ENCODE measurements at places on chromosomes 7 and 10. TPM values are rescaled to one million over a fixed set of nuclear protein-coding genes. Genes with fewer than 3 reads are reported as not detected.

DNA sequence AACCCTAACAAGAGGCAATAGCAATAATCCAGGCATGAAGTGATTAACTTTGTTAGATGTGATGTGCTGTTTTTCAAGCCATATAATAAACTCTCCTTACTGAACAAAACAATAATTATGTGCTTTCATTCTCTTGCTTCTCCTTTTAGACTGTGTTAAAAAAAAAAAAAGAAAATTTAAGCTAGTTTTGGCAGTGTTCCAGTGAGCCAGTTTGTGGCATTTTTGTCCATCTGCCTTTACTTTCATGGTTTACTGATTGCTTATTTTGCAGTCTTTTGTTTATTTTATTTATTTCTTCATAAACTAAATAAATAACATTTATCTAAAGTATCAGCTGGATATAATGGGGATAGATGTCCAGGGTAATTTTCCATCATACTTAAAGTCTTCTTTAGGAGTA lies 625.3 kb downstream of the CNTNAP2 start:
- DNase-seq: no peak

GRCh38 chr7:99106821-99107241 lies 37.1 kb downstream of the SMURF1 start:
- no peak for DNase-seq

DNA sequence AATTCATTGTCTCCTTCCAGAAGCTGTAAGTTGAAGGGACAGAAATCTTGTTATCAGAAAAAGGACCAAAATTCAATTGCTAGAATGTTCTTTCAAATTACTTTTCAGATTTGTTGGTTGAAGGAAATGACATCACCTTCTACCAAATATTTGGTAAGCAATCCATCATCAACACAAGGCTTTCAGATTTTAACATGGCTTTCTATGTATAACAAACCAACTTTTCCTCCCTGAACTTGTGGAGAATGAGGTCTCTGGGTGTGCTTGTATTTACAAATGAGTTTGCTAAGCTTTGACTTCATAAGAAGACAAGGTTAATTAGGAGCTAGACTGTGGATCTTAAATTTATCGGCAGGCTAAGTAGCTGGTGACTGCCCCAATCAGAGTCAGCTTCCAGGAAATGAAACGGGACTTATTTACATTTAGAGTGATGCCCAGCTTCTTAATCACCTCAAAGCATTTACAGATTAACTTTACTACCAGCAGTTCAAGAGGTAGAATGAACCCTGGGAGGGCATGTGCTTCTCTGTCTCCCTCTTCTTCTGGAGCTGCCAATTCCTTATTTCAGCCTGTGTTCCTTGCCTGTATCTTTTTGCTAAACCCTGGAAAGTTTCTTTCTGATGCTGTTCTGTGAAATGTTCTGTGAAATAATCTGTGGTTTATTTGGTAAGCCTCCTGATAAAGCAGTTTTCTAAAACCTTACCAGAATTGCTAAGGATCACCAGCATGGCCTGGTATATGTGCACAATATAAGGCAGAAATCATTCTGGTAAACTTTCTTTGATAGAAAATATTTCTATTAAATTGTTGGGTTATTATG lies 248.8 kb upstream of the FZD8 start:
- no peak for DNase-seq

GRCh38 chr7:51785876-51786275 lies 469.3 kb upstream of the COBL start:
- no peak for DNase-seq

LEP gene
- not detected for polyA plus RNA-seq

Data from A549 (cell line).